ENCODE measurements at places on chromosomes 6 and 20. TPM values are rescaled to one million over a fixed set of nuclear protein-coding genes. Genes with fewer than 3 reads are reported as not detected.

TRIM10 gene
- total RNA-seq, result not detected

GRCh38 chr6:111228094-111228493 is 140.8 kb downstream of the SLC16A10 start:
- H3K27me3 ChIP-seq, result no peaks in the 10 kb centered on the region
- no peaks in the 10 kb centered on the region for H3K4me1 ChIP-seq
- H3K36me3 ChIP-seq, result no peaks in the 10 kb centered on the region
- no peak overlapping the region for H3K27ac ChIP-seq
- DNase-seq, result no peak

GRCh38 chr6:21295506-21296240 is 297.9 kb upstream of the SOX4 start:
- no peak overlapping the region for H3K27ac ChIP-seq
- no peaks in the 10 kb centered on the region for H3K27me3 ChIP-seq
- no peaks in the 10 kb centered on the region for H3K36me3 ChIP-seq
- no peaks in the 10 kb centered on the region for H3K4me1 ChIP-seq

DNA sequence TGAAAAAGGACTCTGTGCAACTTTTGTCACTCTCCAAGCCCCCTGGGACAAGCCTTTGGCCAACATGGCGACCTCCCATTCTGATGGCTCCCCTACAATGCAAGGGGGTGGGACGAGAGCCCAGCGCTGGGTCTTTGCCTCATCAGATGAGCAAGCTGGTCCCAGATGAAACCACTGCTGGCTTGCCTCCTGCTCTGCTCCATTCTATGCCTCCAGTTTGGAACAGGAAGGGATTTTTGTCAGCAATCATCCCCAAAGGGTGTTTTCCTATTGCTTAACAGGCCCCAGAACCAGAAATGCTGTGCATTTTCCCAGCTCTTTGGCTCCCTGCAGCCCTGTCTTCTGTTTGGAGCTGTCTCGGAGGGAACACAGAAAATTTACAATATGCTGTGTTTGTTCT is 412.7 kb downstream of the MAFB start:
- no peaks in the 10 kb centered on the region for H3K4me1 ChIP-seq
- no peaks in the 10 kb centered on the region for H3K27me3 ChIP-seq
- no peaks in the 10 kb centered on the region for H3K36me3 ChIP-seq
- DNase-seq, result no peak

DNA sequence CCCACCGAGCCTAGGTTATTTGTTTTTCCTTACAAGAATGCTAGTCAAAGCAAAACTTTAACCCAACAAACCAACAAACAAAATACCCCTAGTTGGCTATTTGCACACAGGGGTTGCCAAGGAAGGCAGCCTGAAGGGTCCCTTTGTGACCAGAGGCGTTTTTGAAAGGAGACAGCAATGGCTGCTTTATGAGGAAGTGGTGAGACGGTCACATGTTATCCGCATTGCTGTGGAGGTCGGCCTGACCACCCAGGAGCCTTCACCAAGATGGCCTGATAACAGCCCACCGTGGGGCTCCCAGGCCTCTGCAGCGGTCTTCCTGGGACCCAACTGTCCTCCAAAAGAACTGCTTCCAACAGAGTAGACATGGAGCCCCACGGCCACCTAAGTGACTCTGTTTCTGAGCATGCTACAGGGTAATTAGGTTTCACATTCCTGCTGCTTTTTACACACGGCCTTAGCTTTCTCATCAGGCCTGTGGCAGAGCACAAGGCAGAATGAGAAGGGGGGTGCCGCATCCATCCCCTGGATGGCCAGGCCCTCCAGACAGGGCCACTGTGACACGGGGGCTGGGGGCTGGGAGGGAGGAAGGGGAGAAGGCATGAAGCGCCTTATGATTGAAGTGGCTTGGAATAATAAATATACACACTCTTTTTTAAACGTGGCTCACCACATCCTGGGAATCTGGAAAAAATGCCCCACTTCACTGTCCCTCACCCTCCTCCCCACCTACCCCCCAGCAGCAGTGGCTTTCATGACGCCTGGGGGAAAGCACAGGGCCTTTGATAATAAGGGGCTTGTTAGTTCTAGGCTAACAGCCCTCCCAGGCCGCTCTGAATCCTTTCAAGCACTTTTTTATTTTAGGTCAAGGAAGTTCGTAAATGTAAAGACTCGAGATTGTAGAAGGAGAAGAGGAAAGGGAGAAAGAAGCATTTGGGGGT is 86.0 kb downstream of the CLIC5 start:
- no peak overlapping the region for H3K4me3 ChIP-seq
- H3K36me3 ChIP-seq, result no peaks in the 10 kb centered on the region
- H3K27ac ChIP-seq, result no peak overlapping the region
- H3K27me3 ChIP-seq, result no peaks in the 10 kb centered on the region
- no peak for DNase-seq
- H3K4me1 ChIP-seq, result no peaks in the 10 kb centered on the region

DNA sequence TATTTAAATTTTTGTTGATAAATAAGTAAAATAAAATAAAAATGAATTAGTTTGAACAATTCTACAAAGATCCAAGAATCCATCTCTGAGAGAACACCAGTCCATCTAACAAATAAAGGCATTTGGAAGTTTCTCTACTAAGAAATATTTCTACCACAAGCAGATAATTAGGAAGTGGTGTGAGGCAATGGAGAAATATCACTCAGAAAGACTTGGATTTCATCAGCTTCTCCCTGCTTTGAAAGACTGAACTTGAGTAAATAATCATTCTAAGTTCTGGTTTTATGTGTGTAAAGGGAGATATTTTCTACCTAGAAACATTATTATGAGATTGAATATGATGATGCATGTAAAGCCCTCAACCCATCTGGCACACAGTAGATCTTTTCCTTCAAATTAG is 17.8 kb upstream of the TCF21 start:
- H3K27ac ChIP-seq, result no peak overlapping the region
- no peaks in the 10 kb centered on the region for H3K36me3 ChIP-seq
- no peak for DNase-seq
- H3K4me1 ChIP-seq, result no peaks in the 10 kb centered on the region
- no peaks in the 10 kb centered on the region for H3K27me3 ChIP-seq

DNA sequence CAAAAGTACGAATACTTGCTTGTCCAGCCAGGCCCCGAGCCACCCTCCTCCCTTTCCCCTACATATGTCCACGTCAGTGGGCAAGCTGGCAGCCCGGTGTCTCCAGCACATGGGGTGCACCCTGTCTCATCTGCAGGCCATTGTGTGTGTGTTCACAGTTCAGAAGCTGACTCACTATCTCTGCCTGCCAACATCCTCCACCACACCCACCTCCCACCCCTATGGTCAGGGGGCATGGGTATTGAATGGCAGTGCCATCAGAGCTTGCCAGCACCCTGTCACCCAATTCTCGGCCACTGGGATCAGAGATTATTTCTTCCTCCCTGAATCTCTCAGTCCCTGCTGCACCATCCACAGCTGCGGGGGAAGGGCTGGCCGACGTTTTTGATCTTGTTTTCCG is 195.7 kb downstream of the FARS2 start:
- H3K4me1 ChIP-seq, result peaks cover 7% of the 10 kb centered on the region
- no peak for DNase-seq
- H3K36me3 ChIP-seq, result no peaks in the 10 kb centered on the region
- no peak overlapping the region for H3K4me3 ChIP-seq
- no peak overlapping the region for H3K27ac ChIP-seq

DNA sequence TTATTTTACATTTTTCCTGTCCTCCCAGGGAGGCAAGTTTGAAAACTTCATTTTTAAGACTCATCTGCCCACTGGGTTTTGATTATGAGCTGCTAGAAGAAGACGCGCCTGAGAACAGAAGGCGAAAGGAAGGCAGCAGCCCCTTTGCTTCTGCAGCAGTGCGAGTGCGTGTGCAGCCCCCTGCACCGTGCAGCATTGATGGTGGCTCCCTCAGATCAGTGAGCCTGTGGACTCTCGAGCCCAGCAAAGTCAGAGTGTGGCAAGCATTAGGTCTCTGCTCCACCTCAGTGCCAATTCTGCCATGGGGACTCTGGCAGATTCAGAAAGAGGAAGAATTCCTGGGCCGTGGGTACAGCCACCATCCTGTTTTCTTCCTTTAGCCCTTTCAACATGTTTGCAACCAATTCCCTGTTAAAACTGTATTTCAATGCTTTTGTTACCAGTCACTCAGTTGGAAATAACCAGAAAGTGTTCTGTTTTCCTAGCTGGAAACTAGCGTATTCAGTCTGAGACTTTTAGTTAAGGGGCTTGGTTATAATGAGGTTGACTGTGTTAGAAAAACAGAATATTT is 134.8 kb upstream of the OGFRL1 start:
- no peak overlapping the region for H3K4me3 ChIP-seq
- H3K27me3 ChIP-seq, result no peaks in the 10 kb centered on the region
- no peak overlapping the region for H3K27ac ChIP-seq
- H3K4me1 ChIP-seq, result no peaks in the 10 kb centered on the region

DNA sequence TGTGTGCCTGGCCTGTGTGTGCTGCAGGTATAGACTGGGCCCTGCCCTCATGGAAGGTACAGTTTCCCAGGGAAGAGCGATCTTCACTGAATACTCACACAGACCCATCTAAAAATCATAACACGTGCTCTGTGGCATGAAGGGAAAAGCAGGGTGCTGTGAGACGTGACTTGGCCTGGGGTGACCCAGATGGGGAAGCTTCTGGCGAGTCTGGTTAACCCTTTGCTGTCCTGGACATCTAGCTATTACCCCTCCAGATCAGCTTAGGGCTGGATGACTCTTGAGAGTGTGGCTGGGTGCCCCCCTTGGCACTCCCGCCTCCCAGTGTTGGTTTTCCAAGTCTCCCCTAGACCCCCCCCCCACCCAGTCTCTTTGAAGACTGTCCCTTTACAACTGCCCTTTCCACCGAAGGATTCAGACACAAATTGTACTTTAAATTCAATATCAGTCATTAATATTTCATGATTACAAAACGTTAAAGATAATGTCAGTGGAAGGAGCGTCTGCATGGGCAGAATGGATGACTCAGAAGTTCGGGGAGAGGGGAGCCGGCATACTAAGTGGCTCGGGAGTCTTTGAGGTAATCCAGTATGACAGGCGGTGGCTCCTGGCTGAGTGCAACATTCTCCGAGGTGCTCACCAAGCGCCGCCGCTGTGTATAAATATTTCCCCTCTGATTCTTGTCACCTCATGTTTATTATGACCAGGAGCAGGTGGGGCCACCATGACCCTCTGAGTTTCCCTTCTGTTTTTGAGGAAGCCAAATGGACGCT is 77.3 kb downstream of the CD40 start:
- H3K4me3 ChIP-seq, result no peak overlapping the region
- H3K36me3 ChIP-seq, result no peaks in the 10 kb centered on the region
- DNase-seq, result no peak

GRCh38 chr6:44223319-44224028 is at the start of gene SLC29A1:
Gene SLC29A1, plus strand, starts transcription at chr6:44223595. Its CDS starts 3,719 bp downstream, at chr6:44227314.
- H3K27me3 ChIP-seq, result no peaks in the 10 kb centered on the region
- H3K27ac ChIP-seq, result peak within 1 kb of the TSS; percentile 95
- peaks cover 45% of the 10 kb centered on the region for H3K4me1 ChIP-seq
- no peaks in the 10 kb centered on the region for H3K36me3 ChIP-seq

- H3K27me3 ChIP-seq, result no peaks in the 10 kb centered on the region
- H3K27ac ChIP-seq, result no peak overlapping the region
- no peaks in the 10 kb centered on the region for H3K4me1 ChIP-seq
- H3K36me3 ChIP-seq, result no peaks in the 10 kb centered on the region
- no peak for DNase-seq
- H3K4me3 ChIP-seq, result no peak overlapping the region
These were observed 62.3 kb upstream of the NKX2-2 start for GRCh38 chr20:21575981-21576740.

DNA sequence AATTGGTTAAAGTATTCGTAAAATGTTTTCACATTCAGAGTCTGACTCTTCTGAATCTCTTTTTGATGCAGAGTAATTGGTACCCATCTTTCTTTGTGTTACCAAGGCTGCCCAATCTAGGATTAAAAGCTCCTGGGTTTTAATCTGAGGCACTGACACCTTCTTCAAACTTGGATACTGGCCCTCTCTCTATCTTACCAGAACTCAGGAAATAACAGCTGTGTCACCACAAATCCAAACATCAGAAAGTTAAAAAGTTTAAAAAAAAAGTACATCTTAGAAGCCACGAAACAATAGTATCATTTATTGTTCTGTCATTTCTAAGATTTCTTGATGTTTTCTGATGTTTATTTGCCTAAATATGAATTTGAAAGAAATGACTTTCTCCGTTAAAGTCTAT is 255.5 kb upstream of the RUNX2 start:
- DNase-seq, result no peak
- H3K27ac ChIP-seq, result no peak overlapping the region
- H3K4me3 ChIP-seq, result no peak overlapping the region
- H3K4me1 ChIP-seq, result no peaks in the 10 kb centered on the region
- H3K27me3 ChIP-seq, result no peaks in the 10 kb centered on the region

- H3K27ac ChIP-seq, result no peak overlapping the region
- no peak for DNase-seq
- H3K36me3 ChIP-seq, result no peaks in the 10 kb centered on the region
- H3K4me3 ChIP-seq, result no peak overlapping the region
- H3K27me3 ChIP-seq, result no peaks in the 10 kb centered on the region
These were observed 263.9 kb downstream of the FRK start for GRCh38 chr6:115796829-115797228.

- no peaks in the 10 kb centered on the region for H3K36me3 ChIP-seq
- H3K4me1 ChIP-seq, result peaks cover 45% of the 10 kb centered on the region
- no peaks in the 10 kb centered on the region for H3K27me3 ChIP-seq
- DNase-seq, result peak; percentile 59
- peak overlapping the region; percentile 85 for H3K27ac ChIP-seq
These were observed 126.5 kb upstream of the ESR1 start for GRCh38 chr6:151680846-151681432.

DNA sequence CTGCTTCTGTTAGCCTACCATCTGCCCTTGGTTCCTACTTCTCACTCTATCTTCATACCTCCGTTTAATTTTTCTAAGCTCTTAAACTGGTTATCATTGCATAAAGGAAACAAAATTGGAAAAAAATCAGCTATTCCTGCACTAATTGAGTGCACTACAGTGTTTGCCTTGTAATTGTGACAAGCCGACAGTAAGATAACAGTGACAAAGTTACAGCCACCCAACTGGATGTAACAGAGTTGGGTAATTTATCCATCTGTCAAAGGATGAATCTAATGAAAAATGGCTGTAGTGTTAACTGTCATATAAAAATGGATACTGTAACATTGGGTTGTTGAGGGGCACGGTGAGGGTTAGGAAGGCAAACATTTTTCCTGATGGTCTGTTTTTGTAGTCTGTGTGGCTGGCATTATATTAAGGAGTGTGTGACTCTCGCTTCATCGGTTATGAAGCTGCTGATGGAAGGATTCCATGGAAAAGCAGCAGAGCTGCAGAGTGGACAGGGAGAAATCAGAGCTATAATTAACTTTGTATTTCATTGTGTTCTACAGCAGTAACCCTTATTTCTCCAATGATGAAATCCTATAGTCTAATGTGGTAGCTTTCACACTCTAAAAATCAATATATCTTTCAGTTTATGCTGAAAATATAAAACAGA is 12.7 kb downstream of the PBOV1 start:
- no peak overlapping the region for H3K27ac ChIP-seq
- DNase-seq, result no peak
- H3K27me3 ChIP-seq, result no peaks in the 10 kb centered on the region
- no peaks in the 10 kb centered on the region for H3K36me3 ChIP-seq

DNA sequence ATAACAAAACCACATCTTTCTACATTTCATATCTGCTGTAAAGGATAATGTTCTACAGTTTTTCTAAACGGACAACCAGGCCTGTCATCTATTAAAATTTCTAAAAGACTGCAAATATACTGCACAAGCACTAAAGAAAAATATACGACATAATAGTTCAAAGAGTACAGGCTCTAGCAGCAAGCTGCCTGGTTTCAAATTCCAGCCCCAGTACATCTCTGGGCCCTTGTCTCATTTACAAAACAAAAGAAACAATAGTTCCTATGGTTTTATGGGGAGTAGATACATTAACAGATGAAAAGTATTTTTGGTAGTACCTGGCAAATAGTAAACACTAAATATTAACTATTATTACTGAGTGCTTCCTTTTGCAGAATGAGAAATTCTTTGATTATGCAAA is 24.1 kb downstream of the DEK start:
- peak overlapping the region; percentile 4 for H3K27ac ChIP-seq
- no peak for DNase-seq
- H3K36me3 ChIP-seq, result peaks cover 22% of the 10 kb centered on the region
- H3K4me3 ChIP-seq, result no peak overlapping the region

Measured in thyroid gland (tissue), 4 donors.